NCI-H2081 (cell line): ENCODE measurements at places on chromosomes 1 and 21.

- DNase-seq: no peak
These were observed 16.6 kb downstream of the HIVEP3 start for GRCh38 chr1:41902159-41902577.

GRCh38 chr1:30315185-30315960 is 408.0 kb downstream of the MATN1 start:
- DNase-seq: no peak

GRCh38 chr1:207221934-207222351 is 99.5 kb upstream of the CD55 start:
- DNase-seq: no peak

GRCh38 chr1:1969953-1970716 is 33.5 kb downstream of the CFAP74 start:
- DNase-seq: no peak
